ENCODE measurements at places on chromosomes 2 and 18.
A peak's percentile ranks its signal among the peaks of the same experiment; 100 is the strongest.

- no peak for DNase-seq
Observed at GRCh38 chr18:69951182-69951581, 3.5 kb upstream of the CD226 start.

DNA sequence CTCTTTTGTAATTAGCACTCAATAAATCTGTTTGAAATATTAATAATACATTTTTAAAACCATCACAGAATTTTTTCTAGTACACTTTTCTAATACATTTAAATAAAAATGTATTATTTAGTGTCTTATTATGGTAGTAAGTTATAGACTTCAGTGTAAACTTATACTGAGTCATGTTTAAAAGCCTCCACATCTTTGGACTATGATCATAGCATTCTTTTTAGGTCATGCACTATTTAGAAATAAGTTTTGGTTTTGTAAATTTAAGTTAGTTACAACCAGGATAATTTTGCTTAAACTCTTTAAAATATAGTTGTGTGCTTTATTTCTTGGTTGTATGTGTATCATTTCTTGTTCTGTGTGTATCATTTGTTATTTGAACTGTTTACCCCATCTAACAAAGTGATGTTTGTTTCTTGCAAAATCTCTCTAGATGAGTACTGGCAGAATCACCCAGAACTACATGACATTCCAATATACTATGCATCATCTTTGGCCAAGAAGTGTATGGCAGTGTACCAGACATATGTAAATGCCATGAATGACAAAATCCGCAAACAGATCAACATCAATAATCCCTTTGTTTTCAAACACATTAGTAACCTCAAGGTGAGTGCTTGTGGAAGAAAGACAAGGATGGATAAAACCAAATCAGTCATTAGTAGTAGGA lies 16.7 kb downstream of the CPSF3 start:
- no peak for DNase-seq

GRCh38 chr2:46518861-46519260 lies 39.5 kb downstream of the TMEM247 start:
- DNase-seq, result no peak

DNA sequence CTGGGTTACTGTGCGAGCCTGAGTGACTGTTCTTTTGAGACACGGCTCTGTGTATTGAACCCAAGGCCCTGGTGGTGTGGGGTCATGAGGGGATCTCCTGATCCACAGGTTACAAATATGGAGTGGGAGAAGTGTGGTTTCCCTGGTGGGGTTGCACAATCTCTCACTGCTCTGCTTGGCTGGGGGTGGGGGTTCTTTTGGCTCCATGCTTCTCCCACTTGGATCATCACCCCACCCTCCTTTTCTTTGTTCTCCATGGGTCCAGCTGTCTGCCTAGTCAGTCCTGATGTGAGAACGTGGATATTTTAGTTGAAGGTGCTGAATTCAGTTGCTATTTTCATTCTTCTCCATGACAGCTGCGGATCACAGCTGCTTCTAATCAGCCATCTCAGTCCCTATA lies 37.8 kb downstream of the AGPS start:
- DNase-seq, result no peak

DNA sequence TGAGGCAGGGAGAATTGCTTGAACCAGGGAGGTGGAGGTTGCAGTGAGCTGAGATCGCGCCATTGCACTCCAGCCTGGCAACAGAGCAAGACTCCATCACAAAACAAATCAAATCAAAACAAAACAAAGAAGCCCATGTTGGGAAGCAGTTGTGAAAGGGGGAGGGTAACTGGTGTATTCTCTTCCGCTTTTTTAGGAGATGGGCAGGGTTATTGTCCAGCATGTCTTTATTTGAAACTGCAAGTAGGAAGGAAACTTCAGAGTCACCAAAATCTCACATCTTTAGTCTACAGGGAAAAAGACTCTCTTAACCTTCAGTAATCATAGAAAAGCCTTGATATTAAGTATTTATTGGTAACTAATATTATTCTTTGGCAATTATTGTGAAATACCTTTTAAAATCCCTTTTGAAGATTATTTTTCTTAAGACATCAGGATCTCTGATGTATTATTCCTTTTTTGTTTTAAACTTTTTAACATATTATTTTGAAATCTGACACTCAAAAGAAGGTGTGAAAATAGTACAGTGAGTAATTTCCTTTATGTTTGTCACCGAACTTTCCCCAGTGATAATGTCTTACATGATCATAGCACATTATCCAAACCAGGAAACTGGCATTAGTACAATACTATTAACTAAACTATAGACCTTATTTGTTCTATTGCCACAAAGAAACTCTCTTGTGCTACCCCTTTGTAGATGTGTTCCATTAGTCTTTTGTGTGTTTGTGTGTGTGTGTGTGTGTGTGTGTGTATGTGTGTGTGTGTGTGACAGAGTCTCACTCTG lies 84.3 kb upstream of the LTBP1 start:
- DNase-seq, result no peak

DNA sequence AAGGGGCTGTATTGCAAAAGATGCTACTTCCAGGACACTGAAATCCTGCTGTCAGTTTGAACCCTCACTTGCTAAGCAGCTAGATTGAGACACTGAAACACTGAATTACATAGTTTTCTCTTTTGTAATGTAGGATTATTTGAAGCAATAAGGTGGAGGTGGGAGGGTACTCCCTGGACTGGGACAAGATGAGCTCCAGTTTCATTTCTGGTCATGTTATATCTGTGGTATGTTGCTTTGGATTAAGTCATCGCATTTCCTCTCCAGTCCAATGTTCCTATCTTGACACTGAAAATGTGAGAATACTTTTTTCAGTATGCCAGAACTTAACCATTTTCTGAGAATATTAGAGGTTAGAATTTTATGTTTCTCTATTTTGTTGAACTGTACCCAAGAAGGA lies 426.2 kb upstream of the MEX3C start:
- DNase-seq, result no peak

- DNase-seq, result no peak
Observed at GRCh38 chr18:78995740-78996395, 16.2 kb downstream of the SALL3 start.

DNA sequence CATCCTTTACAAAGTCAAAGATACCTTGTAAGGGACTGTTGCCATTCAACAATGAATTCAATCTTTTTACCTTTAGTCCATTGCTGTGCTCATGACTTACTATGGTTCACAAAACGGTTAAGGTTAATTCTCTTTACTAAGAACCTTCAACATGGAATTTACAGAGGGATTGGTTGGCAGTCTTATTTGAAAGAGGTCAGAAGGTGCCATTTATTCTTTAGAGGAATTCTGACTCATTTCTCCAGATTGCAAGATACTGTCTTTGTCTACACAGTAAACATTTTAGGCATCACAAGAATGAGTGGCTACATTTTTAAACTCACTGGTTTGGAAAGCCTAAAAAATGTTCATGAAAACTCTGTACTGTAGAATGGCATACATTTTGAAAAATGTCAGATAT lies 17.4 kb downstream of the KCNH7 start:
- no peak for DNase-seq

GRCh38 chr18:78561757-78562510 lies 417.7 kb upstream of the SALL3 start:
- no peak for DNase-seq

DNA sequence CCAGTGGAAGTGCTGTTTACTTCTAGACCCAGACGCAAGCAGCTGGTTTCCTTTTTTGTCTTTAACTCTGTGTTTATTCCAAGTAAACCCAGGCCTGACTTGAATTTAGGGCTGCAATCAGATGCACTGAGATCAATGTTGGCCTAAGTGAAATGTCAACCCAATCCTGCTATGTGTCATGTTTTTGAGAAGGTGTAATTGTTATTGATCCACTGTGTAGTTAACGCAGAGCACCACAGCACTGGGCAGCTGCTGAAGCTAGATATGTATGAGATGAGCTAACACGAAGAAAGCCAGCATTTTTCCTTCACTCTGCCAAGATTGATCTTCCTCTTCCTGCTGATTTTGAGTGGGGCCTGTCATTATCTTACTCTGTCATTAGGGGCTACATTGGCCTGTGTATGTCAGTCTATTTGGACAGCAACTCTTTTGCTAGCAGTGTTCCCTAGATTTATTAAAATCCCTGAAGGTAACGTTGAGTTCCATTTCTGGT lies 18.9 kb upstream of the DLX1 start:
- no peak for DNase-seq

GRCh38 chr2:234630801-234631261 lies 133.9 kb upstream of the ARL4C start:
- DNase-seq, result no peak

GRCh38 chr2:255195-255594 lies 8.6 kb downstream of the SH3YL1 start:
- DNase-seq, result no peak

DNA sequence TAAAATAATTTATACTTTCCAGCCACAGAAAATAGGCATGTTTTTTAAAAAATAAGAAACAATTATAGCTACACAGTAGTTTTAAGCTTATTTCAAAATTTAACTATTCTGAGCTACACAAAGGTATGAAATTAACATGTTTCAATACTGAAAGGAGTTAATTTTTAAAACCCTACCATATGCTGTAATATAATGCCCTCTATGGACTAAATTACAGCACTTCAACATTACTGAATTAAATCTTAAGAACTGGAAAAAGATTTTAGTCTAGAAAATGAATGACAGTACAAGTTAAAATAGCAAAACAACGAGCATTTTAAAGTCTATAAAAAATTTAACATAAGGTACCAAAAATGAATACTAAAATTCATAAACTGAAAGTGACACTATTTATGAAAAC lies 36.3 kb downstream of the RTN4 start:
- no peak for DNase-seq

GRCh38 chr18:42941021-42941420 lies 174.5 kb downstream of the RIT2 start:
- no peak for DNase-seq

GRCh38 chr2:215863687-215864086 lies 149.7 kb downstream of the MREG start:
- DNase-seq, result no peak

- DNase-seq, result peak; percentile 89
Observed at GRCh38 chr2:182642328-182642727, 73.7 kb upstream of the DNAJC10 start.

- DNase-seq, result peak; percentile 76
Observed at GRCh38 chr2:170679607-170680079, 35.5 kb upstream of the SP5 start.

GRCh38 chr2:54559593-54560145 lies 103.5 kb downstream of the SPTBN1 start:
- DNase-seq, result peak; percentile 47

DNA sequence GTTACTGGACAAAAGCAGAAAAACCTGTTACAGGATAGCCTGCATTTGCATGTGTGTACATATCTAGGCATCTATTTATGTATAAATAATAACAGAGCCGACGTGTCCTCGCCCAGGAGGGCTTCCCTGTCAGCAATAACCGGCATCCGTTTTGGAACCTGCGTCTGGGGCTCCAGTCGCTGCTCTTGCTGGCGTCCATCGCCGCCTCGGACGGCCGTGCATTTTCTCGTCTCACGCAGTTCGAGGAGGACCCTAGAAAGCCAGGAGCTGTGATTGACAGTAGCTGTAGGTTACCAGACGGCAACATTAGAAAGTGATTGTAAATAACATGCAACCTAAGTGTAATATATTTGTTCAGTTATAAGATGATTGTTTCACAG lies 132.6 kb downstream of the NFATC1 start:
- DNase-seq, result no peak

GRCh38 chr18:36828157-36828629 lies 609 bp downstream of the TPGS2 start:
- peak; percentile 56 for DNase-seq

GRCh38 chr18:73861771-73862170 lies 285.9 kb downstream of the FBXO15 start:
- DNase-seq, result no peak

- DNase-seq, result no peak
Observed at GRCh38 chr18:67265464-67266245, 250.9 kb downstream of the DSEL start.

DNA sequence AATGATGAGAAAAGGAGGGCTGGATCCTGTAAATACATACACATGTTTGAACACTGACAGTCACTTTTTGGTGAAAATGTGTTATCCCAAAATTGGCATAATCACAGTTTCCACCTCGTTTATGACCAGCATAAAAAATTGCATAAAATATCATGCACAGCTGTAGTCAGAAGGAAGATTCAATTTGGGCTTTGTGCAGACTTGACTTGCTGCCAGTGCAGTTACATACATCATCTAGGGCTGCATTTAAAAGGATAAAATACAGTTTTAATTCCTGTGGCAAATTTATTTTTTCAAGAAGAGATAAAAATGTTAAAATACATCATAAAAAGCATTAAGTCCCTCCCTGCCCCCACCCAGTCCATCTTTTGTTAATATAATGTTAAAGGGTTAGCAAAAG lies 103.8 kb downstream of the VWC2L start:
- no peak for DNase-seq

DNA sequence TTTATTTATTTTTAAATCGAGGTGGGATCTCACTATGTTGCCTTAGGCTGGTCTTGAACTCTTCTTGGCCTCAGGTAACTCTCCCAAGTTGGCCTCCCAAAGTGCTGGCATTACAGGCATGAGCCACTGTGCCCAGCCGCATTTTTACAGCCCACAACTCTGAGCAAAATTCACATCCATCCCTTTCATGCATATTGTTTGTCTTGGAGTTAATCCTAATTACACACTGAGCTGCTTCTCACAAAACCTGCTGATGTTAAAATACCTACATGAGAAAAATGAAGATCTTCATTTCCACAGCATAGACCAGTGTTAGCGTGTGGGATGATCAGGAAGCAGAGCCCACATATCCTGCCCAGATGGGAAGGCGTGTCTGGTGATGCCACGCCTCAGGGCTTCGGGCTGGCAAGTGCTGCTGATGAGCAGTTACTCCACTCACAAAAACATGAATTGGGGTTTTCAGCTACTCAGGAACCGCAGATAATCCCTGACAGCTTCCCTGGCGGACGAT lies 14.6 kb downstream of the ITGB1BP1 start:
- DNase-seq, result peak; percentile 80

DNA sequence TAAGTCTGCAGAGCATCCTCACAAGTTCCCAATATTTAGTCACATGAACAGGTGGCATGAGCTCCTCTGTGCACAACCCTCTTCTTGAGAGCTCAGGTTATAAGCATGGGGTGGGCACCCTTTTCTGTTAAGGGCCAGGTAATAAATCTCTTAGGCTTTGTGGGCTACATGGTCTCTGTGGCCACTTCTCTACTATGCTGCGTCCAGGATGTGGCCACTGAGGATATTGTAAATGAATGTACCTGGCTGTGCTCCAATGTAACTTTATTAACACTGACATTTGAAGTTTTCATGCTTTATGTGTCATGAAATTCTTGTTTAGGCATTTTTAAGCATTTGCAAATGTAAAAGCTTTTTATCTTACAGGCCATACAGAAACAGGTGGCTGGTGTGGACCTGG lies 116.8 kb upstream of the ST6GAL2 start:
- DNase-seq, result no peak

GRCh38 chr2:232276733-232277313 lies 101.7 kb upstream of the ALPP start:
- DNase-seq, result peak; percentile 88

GRCh38 chr2:30181176-30181575 lies 34.4 kb downstream of the YPEL5 start:
- no peak for DNase-seq

GRCh38 chr18:24013051-24013450 lies 1.5 kb upstream of the TTC39C start:
- no peak for DNase-seq

Data from NCI-H82 (cell line).